GM12865 (cell line): ENCODE measurements at places on chromosomes 16 and 17.
A peak's percentile ranks its signal among the peaks of the same experiment; 100 is the strongest.

- no peak for DNase-seq
These were observed 381.9 kb upstream of the TOM1L1 start for GRCh38 chr17:54518706-54519105.

GRCh38 chr16:85867189-85867588 lies 31.8 kb upstream of the IRF8 start:
- peak; percentile 37 for DNase-seq

DNA sequence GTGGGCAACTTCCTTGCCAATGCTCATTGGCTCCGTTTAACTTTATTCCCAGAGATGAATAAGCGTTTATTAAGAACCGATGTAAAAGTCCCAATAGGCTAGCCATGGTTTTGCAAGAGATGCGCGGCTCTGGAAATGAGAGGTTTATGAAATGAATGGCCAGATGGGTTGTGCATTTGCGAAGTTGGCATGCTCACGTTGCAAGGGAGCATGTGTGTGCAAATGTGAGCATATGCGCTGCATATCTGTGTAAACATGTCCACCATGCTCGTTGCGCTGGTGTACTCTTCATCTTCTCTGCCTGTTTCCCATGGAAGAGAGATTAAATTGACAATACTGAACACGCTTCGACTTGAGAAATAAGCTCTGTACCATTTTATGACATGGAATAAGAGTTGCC lies 848.6 kb upstream of the RBFOX1 start:
- no peak for DNase-seq

- no peak for DNase-seq
These were observed 15.0 kb downstream of the GINS2 start for GRCh38 chr16:85673529-85674417.

DNA sequence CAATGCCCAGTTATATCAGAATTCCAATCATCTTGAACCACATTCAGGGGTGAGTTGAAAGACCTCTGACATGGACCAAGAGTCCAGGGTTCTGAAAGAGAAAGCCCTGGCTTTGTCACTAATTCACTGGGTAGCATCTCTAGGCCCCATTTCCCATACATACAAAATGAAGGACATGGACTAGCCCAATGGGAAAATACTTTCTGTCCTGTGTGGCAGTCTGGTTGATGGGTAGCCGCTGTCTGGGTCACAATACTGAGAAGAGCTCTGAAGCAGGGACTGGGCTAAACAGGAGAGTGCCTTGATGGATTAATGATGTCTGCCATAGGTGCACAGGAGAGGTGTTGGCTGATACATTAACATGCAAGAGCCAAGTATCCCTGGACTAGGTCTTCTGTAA lies 214.3 kb downstream of the RAB11FIP4 start:
- no peak for DNase-seq

DNA sequence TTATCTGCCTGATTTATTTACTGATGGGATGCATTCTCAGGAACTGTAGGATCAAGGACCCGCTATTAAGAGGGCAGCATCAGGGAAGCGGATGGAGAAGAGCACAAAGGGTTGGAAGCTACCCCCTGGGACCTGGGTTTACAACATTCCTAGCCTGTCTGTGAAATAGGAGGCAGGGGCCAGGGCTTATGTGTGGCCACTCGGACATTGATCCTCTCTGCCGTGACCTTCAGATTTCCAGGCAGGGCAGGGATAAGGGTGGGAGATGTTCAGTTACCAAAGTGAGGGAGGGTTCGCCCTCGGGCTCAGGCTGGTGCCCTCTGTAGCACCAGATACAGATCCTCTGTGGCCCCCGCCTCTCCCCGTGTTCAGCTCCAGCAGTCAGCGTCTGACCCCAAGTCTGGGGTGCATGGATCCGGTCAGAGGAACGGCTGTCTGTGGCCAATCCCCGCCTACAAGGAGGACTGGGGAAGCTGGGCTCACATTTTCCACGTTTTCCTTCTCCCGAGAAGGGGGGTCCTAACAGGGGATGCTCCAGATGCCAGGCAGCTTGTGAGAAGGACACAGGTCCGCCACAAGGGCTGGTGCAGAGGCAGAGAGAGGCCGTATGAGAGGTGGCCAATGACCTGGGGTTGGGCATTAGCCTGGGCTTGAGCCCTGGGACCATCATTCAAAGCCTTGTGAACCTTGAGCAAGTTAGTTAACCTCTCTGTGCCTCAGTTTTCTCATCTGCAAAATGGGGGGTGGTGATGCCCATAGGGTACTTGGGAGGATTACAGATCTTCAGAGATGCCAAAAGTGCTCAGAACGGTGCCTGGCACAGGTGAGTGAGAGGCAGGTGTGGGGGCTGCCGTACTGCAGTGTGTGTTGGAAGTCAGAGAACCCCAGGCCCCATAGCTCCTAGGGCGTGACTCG lies 48.3 kb downstream of the ATP2C2 start:
- DNase-seq = no peak

DNA sequence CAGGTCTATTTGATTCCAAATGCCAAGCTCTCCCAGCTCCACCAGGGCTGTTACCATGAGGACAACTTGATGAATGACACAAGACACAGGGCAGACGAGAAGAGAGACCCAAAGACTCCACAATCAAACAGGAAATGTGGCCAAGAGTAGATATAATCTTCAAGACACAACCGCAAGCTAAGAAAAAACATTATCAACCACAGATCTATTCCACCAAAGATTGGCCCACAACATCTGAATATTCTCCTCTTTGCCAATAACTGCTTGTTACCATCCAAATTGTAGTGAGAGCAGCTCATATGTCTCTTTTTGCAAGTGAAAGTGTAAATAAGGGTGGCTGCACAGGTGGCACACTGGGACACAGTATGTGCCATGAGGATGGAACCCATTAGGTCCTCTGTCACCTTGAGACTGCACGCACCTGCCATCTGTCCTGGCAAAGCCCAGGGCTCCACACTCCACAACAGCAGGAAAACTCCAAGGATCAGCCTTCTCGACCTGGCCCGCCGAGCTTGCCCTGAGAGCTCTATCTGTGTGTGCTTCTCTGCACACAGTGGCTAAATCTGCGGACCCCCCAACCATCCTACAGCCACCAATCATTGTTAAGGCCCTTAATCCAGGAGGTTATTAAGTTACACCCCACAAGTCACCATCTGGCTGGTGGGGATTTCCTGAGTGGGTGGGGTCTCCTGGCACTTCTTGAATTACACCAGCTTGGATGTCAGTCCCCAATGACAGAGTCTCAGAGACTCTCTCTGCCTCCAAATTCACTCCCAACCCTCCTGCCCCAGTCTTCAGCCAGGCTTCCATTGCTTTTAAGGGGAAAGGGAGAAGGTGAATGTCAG lies 50.5 kb downstream of the DYNLRB2 start:
- DNase-seq = peak; percentile 15

- DNase-seq = no peak
These were observed 157.2 kb downstream of the SNX29 start for GRCh38 chr16:12133729-12134128.

- no peak for DNase-seq
These were observed 27.9 kb upstream of the GINS2 start for GRCh38 chr16:85716680-85717038.

DNA sequence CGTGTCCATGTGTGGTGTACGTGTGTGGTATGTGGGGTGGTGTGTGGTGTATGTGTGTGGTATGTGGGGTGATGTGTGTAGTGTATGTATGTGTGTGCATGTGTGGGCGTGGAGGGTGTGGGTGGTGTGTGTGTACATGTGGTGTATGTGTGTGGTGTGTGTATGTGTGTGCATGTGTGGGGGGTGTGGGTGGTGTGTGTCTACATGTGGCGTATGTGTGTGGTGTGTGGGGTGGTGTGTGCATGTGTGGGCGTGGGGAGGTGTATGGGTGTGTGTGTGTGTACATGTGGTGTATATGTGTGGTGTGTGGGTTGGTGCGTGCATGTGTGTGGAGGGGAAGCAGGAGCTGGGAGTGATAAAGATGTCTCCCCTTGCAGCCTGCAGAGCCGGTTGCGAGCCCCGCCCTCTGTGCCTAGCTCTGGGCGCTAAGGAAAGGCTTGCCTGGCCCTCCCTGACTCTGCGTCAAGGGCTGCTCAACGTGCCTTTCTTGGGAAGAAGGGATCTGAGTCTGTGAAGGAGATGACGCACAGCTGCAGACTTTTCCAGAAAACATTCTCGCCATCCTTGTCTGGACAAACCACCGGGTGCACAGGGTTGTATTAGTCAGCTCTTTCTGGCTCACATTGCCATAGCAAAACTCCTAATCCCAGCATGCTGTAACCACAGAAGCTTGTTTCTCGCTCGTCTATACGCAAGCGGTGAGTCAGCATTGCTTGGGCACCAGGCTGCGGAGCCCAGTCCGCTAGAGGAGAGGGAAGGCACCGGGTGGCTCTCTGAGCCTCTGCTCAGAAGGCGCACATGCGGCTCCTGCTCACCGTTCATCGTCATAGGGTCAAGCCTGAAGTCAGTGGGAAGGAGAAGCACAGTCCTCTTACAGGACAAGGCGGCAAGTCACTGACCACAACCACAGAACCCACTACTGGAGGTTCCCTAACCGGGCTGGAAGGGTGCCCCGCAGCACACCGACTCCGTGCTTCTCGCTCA lies 2.0 kb upstream of the CD300H start:
- no peak for DNase-seq

GRCh38 chr17:40480501-40481003 lies 20.9 kb downstream of the TNS4 start:
- DNase-seq = peak; percentile 37

GRCh38 chr16:81172769-81173658 lies 65.5 kb upstream of the BCO1 start:
- DNase-seq = no peak

DNA sequence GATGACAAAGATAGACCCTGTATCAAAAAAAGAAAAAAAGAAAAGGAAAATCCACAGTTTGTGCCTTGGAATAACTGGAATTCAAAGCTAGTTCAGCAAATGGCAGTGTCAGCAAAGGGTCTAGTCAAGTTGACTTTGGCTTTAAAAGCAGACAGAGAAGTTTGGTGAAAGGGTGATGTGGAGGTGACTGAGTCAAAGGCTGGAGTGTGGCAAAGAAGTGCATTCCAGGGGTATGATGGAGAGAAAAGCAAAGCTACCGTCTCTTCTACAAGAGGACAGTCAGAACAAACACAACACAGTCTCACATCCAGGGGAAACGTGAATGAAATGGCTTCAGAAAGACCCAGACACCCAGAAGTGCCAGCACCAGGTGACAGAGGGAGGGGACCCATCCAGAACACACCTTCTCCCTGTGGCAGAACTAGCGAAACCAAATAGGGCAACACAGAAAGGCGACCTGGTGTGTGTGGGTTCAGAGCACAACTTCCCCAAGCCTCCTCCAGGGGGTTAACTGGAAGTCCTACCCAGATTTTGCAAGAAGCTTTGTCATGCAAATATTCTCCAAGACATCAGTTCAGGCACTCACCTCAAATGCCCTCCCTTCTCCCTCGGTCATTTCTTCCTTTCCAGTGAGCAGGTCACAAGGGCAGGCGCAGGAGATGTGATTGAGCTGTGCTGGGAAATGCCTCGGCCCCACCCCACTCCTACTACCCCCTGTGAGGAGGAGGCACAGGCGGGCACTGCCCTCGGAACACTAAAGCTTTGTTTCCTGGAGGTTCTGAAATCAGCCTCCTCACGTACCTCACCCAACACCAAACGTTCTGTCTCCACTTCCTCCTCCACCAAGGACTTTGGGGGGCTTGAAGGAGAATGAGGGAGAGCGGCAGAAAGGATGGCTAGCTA lies 481.9 kb downstream of the SOX9 start:
- peak; percentile 32 for DNase-seq

DNA sequence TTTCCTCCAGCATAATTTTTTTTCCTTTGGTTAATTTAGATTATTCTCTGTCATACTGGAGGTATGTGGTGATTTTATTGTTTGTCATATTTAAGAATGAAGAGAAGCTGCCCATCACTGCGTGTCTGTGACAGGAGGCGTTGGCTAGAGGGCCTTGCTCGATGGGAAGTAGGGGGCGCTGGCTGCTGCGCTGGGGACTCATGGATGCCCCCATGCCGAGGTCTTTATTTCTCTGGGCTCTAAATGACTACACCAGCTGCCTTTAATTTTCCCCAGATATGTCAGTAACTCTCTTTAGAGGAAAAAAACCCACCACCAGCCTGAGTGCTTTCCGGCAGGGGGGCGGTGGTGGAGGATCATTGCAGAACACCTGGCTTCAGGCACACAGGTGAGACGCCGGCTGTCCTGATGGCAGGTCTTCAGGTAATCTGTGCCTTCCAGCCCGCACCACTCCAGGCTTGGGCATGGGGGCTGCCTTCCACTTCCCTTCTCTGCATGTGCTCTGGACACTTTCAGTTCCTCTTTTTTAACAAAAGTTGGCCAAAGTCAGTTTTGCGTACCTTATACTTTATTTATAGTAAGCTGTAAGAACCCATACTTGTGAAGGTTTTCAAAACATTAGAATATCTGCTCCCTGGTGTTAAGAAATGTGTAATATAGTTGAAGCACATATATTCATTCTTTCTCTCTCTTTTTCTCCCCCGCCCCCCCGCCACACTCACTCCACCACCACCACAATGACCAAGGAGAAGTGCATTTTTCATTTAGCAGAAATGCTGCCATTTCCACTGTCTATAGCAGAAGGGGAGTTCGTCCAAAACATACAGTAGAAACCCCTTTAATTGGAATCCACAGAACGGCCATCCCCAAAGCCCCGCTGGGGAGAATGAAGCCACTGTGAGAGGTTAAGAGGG lies 192.7 kb downstream of the RPTOR start:
- peak; percentile 84 for DNase-seq

DNA sequence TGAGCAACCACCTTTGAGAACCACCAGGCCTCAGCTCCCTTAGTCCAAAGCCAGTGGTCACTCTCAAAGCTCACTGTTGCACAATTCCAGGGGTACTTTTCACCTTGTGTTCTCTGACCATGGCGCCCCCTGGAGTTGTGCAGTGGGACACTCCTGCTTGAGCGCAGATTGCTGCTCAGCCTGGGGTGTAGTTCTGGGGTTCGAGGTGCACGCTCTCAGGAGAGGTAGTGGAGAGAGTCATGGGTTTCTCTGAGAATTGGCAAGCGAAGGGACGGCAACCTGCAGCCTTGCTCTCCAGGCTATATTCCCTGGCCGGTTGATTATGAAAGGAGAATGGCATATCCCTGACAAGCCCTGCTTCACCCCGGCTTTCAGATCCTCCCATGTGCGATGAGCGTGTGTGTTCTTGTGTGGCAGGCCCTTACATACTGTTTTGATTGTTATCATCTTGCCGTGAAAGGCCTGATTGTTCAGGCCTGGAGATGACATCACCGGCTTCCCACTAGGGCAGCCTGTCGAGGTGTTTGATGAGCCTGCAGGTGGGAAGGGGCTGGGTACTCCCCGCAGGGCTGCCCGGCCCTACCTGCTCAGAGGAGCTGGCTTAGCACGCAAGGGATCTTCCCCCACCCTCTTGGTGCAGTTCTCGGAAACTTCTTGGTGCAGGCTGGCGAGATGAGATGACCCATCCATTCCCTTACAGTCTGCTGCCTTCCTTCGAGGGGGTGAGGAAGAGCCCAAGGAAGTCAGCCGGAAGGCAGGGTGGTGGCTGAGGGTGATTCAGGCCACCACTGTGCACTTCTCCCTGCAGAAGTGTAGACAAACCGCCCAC lies 431.2 kb downstream of the SLC39A11 start:
- DNase-seq = no peak
